CD4-positive, alpha-beta T cell treated with Interleukin-4 for 1 hour (primary cell): ENCODE measurements at places on chromosomes 5 and 9.

GRCh38 chr9:121698627-121699570 lies 47.5 kb downstream of the DAB2IP start:
- peak; percentile 51 for DNase-seq

DNA sequence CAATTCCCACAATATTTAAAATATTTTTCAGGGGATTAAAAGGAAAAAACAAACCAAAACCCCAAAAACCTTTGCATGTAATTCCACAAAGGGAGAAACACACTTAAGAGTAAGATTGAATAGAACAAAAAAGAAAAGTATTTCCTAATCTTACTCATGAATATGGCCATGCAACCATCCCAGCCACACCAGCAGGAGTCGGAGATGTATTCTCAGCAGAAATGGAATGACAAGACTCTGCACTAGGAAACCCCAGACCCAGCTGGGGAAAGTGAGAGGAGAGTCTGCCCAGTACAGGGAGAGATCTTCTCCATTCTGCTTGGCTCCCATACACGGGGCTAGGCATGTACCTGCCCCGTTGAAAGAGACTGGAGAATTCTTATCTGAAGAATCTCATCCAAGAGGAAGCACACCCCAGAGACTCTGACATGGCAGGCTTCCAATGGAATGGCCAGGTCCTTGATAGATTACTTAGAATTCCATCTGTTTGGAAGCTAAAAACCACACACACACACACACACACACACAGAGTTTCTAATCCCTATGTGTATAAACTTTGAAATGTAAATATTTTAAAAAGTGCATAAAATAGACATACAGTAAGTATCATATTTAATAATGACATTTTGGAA lies 118.8 kb downstream of the GADD45G start:
- DNase-seq: no peak

DNA sequence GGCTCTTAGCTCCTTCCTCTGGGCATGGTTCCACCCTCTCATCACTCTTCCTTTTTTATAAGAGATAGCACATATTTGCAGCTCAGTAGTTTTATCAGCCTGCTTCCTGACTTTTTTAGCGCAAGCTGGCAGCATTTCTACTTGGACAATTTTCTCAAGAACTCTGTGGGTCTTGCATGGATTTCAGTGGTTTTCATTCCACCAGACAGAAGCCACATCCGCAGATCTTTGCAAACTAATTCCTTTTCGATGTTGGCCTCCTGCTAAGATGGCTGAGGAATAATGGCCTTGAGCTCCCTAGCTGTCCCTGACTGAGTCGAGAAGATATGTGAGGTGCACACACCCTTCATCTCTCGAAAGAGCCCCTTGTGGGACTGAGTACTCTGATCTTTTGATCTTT lies 49.5 kb downstream of the GALNT12 start:
- DNase-seq: no peak

- no peak for DNase-seq
These were observed 8.6 kb upstream of the ANKRD33B start for GRCh38 chr5:10555277-10555684.

DNA sequence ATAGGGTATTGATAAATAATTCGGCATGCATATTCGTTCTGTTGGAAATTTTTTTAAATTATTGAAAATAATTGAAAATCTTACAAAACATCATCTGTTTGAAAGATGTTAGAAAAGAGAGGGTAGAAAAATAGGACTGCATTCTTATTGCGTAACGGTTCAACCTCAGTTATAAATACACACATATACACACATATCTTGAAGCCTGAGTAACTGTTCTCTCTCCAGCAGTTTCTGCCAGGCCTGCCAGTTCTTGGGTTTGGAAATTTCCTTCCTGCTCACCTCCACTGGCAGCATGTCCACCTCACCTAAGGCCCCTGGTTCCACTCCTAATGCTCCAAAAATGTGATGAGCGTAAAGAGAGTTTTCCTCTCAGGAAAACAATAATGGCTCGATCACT lies 9.1 kb downstream of the SPATA31E1 start:
- DNase-seq: no peak

GRCh38 chr5:180600554-180601041 lies 9.3 kb upstream of the SCGB3A1 start:
- DNase-seq: no peak

DNA sequence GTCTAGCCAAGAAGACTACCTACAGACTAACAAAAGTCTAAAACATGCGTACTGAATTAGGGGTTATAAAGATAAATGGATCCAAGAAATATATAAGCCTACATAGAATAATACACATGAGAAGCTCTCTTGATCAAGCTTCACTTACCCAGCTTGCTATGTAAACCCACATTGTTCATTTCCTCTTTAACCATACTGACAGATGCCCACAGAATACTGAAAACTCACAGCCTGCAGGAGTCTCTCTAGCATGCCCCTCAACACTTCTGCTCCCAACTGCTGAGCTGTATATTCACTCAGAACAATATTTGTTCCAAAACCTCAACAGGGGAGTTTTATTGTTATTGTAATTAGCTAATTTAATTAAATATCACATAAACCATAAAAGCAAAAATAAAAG lies 52.4 kb downstream of the RFX3 start:
- no peak for DNase-seq
